ENCODE measurements at places on chromosomes 3 and 15.

DNA sequence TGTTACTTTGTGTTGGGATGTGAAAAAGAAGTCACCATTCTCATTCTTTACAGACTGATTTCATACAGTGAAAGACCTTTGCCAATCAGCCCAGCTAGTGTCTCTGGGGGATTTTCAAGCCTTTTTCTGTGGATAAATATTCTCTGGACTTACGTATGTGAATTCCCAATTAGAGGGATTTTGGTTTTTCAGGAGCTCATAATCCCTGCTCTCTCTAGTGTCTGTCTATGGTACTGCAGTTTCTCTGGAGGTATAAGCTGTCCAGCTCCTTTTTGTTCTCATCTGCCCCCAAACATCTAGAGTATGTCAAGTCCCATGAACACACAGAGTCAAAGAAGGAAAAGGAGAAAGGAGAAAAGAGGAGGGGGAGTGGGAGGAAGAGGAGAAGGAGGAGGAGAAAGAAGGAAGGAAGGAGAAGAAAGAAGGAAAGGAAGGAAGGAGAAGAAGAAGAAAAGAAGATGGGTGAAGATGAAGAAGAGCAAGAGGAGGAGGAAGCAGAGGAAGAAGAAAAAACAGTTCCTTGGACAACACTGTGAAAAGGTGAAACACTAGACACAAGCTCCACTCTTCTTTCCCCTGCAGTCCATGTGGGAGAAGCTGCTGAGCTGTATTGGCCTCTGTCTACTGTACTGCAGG lies 218.6 kb downstream of the GREM1 start:
- no peak for DNase-seq

DNA sequence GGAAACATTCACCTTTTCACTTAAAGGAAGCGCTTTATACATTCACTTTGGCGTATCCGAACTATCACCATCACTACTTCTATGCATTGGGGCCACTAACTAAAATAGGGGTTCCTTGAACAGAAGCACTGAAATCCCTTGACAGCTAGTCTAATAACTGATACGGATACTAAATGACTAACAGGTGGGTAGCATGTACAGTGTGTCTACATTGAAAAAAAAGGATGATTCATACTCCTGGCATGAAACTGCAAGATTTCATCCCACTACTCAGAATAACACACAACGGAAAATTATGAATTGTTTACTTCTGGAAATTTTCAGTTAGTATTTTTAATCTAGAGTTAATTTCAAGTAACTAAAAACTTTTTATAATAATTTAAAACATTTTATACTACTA lies 96.7 kb downstream of the SMARCC1 start:
- no peak for DNase-seq

DNA sequence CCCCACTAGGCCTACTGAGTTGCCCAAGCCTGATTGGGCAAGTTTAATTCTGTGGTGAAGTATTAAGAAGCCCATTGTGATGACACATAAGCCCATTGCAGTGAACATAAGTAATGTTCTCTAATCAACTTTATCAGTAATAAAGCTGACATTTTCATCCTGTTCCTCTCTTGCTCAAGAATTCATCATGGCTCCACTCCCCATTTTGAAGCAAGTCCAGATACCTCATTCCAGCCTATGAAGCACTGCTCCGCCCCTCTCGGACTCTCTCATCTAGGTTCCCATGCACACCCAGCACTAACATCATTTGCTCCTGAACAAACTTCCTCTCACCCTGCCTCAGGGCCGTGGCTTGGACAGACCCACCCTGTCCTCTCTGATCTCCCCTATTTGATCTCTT lies 10.5 kb downstream of the SHF start:
- no peak for DNase-seq

- DNase-seq: no peak
Measured at GRCh38 chr15:31332681-31333071, 6.0 kb downstream of the KLF13 start.

DNA sequence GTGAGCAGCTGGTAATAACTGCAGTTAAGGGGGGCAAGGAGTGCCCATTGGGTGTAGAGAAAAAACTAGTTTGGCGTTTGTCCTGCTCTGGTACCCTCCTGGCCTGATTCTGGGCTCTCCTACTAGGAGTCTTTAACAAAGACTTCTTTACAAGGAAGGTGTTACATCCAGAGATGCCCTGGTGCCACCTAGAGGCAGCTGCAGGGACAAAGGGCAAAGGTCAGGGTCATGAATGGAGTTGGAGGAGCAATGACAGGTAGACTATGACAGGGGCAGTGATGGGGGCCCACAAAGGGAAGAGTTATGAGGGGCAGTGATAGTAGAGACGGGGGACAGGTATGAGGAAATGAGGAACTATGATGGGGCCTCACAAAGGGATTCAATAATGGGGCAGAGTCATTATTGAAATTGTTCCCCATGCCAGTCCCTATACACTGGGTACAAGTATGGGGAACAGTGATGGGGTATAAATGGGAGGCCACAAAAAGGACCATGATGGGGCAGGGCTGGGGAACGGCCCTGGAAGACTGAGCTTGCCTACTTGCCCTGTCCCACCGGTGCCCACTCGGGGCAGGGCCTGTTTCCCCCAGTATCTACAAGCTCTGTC lies 7.9 kb downstream of the CCDC71 start:
- DNase-seq: no peak

- no peak for DNase-seq
Measured at GRCh38 chr3:42979044-42979972, at the start of gene GASK1A. Gene GASK1A, plus strand, starts transcription at chr3:42979311. Its CDS starts 332 bp downstream, at chr3:42979643.

- DNase-seq: no peak
Measured at GRCh38 chr15:60871731-60872130, 357.4 kb downstream of the RORA start.

GRCh38 chr15:38130740-38131498 lies 121.7 kb upstream of the SPRED1 start:
- no peak for DNase-seq

- no peak for DNase-seq
Measured at GRCh38 chr3:119600732-119601131, 3.0 kb downstream of the PLA1A start.

DNA sequence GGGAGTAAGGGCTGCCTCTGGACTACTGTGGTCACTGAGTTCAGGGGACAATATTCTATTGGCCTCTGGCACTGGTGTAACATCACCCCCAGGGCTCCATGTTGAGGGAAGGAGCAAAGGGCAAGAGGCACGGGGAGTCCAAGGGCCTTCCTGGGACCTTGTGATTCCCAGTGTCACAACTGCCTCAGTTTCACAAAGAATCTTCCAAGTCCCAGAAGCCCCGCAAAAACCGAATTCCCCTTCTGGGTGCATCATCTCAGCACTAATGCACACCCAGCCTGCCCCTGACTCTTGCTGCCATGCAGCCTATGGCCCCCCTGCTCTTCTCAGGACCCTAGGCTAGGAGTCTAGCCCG lies 5.5 kb downstream of the AMOTL2 start:
- no peak for DNase-seq

GRCh38 chr3:182979674-182980191 lies 605 bp downstream of the DCUN1D1 start:
- DNase-seq: no peak

- no peak for DNase-seq
Measured at GRCh38 chr3:2036076-2036475, 62.6 kb upstream of the CNTN4 start.

DNA sequence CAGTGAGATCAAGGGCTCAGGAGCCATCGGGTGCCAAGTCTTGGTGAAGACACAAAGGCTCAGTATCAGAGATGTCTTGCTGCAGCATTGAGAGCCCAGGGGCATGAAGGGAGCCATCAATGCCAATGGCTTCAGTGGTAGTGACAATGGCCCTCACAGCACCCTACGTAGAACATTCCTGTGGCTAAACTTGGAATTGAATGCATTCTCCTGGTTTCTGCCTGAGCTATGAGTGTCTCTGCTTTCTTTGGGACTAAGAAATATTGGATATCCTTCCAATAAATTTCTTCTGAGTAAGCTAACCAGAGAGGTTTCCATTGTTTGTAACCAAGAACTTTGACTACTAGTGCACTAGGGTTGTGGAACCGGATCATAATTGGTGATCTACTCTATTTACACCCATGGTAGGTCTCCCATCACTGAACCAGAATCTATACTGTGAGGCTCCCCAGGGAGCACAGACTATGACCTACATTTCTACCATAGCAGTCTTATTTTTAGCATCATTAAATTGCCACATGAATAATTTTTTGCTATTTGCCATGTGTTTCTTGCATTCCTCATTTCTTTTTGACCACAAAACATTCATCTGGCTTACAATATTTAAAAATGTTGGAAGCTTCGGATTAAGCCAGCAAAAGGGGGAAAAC lies 31.6 kb upstream of the PDZRN3 start:
- no peak for DNase-seq

GRCh38 chr15:56923174-56923591 lies 4.7 kb downstream of the TCF12 start:
- no peak for DNase-seq

DNA sequence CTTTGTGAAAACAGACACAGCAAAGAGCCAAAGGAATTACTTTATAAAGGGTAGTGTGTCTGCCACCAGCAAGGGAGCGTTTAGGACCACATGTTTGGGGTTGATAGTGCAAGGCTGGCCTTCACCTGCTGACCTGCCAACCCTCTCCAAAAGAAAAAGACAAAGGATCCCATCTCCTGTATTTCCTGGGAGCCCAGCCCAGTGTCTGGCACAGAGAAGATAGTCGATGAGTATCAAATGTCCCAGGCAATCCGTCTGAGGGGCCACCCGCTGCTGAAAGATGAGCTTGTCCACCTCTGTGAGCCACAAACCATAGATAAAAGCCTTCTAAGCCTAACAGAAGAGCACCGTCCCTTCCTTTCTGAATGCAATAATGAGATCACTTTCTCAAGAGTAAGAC lies 154.8 kb upstream of the CTNNB1 start:
- no peak for DNase-seq

DNA sequence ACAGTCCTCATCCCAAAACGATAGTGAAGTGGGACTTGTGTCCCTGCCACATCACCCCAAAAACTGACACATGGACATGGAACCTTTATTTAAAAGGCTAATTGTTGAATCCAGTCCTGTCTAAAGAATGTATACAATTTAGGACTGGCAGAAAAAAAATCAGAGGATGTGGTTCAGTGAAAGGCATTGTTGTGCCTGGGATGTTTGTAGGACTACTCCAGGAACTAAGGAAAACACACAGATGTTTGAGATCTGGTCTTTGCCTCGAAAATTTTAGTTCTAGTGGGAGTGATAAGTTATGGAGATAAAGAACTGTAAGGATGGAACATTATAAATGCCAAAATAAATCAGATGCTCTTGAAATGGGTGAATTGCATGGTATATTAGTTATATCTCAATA lies 27.2 kb downstream of the VGLL4 start:
- no peak for DNase-seq

DNA sequence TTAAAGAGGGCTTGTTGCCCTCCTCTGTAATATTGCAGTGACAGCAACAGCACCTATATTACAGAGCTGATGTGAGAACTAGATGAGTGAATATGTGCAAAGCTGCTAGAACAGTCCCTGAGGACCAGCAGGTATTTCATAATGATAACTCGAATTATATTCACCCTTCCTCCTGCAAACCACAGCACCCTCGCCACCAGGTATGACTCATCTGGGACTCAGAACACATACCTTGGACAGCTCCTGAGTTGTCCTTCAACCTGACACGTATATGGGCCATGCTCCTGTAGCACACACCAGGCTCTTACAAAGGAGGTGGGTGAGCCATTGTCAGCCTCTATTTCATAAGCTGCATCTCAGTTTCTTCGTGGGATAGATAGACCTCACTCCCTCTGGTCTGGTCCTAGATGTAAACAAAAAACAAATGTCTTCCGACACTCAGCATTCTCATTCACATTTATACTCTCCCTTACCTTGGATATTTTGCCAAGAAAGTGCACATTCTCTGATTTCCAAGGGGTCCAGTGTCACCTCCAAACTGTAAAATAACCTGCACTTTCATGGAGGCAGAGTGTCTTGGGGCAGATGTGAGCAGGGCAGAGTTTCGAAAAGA lies 124.5 kb downstream of the TLE3 start:
- no peak for DNase-seq

- no peak for DNase-seq
Measured at GRCh38 chr3:40456279-40456939, 730 bp upstream of the RPL14 start.

GRCh38 chr3:188491276-188491687 lies 337.3 kb downstream of the LPP start:
- no peak for DNase-seq

DNA sequence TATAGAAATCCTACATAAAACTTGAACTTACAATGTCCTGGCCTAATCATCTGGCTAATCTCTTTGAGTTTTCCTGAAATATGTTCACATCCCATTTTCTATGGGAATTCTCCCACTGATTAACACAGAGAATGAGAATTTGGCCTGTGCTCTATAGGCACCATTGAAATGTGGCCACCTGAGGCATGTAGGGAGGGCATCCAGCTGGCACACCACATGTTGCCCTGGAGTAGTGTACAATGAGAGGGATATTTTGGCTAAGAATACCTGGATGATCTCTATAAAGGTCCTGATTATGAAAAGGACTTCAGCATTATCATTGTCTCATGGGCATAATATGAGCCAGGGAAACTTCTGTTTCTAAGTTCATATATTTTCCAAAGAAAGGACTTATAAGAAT lies 324.0 kb downstream of the ZBTB20 start:
- DNase-seq: no peak

- no peak for DNase-seq
Measured at GRCh38 chr3:187888701-187889100, 143.4 kb upstream of the BCL6 start.

DNA sequence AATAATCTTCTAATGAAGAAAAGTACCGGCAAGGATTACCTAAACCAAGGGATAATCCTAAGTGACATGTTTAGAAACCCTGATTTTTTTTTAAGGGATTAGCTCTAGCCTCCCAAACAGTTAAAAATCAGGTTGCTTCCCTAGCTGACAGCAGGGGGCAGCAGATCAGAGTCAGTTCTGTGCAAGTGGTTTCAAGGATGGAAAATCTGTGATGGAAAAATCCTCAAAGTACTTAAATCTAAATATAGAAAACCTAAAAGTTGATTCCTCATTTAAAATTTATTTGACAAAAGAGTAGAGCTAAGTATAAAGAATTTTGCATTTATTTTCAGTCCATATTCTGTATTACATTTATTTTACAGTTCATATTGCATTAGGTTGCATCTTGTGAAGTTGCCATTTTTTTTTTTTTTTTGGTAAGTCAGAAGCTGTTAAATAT lies 107.6 kb downstream of the PEX5L start:
- DNase-seq: no peak

DNA sequence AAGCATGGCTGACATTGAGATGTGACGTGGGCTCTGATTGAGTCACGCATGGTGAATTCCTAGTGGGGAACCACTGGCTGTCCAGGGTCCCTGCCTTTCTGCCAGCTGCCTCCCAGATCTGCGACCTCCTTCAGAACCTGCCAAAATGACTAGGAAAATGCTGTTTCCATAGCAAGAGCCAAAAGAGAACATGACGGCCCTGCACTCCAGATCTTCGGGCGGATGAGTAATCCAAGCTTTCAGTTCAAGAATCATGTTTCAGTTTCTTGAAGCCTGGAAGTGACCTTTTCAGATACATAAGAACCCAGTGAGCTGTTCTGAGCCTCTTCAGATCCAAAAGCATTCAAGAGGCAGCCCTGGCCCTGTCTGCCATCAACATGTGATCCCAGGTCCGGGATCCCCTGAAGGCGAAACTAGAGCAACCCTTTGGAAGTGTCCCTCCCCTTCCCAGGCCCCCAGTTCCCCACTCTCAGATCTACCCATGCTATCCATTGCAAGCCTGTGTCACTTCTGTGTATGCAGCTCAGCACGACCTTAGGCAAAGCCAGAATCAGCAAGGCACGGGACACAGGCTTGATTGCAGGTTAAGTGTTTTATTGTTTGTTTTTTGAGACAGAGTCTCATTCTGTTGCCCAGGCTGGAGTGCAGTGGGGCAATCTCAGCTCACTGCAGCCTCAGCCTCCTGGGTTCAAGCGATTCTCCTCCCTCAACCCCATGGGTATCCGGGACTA lies 19.7 kb downstream of the ANKRD63 start:
- no peak for DNase-seq

Measured in stimulated activated CD8-positive, alpha-beta memory T cell treated with anti-CD3 and anti-CD28 coated beads, Interleukin-15, amount 100 ng/mL, for 24 hours (primary cell).